Omental fat pad (tissue), 4 donors: ENCODE measurements at places on chromosomes 16 and 17. TPM values are rescaled to one million over a fixed set of nuclear protein-coding genes. Genes with fewer than 3 reads are reported as not detected.

DNA sequence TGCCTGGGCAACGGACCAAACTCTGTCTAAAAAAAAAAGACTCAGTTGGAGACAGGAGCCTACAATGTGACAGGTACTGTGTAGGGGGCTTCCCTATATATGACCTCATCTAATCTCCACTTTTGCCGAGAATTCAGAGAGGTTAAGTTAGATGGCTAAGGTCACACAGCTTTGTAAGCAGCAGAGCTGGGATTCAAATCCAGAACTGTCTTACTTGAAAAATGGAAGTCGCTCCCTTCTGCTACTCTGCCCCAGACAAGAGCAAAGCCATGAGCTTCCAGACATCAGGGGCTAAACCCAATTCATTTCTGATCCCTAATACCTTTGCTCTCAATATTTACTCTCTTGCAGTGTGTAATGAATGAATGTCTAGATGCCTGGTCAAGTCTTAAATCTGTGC lies 41.5 kb upstream of the ABCC12 start:
- DNase-seq, result no peak

DNA sequence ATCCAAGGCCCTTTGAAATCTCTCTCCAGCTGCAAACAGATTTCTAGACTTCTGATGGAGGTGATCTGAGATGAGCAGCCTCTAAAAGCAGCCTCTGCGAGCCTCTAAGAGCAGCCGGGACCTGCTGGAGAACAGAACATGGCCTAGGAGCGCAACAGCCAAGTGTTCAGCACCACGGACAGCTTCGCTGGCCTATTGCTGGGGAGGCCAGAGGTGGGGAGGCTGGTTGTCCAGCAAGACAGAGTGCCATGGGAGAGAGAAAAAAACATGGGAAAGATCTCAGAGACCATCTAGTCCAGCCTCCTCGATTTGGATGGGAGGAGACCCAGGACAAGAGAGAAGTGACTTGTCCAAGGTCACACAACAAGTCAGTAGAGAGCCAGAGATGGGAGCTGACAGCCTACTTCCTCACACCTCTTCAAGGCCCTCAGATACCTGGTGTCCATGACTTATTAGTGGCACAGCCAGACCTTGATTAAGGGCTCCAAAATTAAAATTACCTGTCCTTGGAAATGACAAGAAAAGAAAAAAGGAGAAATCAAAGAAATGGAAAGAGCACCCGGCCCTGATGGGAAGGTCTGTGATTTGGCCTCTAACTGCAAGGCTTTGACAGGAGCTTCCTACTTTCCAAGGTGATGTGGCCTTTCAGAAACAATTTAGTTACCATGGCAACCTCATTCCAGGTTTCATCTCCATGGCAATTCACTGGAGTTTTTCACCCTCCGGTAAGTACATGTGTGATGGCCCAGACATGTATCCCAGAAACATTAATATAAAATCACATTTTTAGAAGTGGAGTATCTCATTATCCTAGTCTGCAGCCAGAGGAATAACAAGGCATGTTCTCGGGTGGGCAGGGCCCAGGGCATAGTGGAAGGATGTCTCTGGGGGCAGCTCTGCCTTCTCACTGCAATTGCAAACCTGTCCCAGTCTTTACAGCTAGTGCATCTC lies 14.5 kb downstream of the RPRML start:
- no peak for DNase-seq

GRCh38 chr16:66229651-66230050 lies 136.8 kb upstream of the CDH5 start:
- DNase-seq, result no peak

KRT9 gene
- total RNA-seq, result not detected

SCO1 gene
- 28.4 TPM for total RNA-seq

UBE2O gene
- total RNA-seq, result 12.5 TPM

DNA sequence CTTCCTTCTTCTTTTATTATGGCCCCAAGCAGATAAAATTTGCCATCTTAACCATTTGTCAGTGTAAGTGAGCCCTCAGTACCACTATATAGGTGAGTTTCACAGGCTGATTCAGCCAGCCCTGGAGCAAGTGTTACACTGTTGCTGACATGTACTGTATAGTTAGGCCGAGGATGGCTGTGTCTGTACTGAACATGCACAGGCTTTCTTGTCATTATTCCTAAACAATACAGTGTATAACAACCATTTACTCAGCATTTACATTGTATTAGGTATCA lies 53.7 kb downstream of the AMFR start:
- DNase-seq, result no peak

DPEP3 gene
- not detected for total RNA-seq

DNA sequence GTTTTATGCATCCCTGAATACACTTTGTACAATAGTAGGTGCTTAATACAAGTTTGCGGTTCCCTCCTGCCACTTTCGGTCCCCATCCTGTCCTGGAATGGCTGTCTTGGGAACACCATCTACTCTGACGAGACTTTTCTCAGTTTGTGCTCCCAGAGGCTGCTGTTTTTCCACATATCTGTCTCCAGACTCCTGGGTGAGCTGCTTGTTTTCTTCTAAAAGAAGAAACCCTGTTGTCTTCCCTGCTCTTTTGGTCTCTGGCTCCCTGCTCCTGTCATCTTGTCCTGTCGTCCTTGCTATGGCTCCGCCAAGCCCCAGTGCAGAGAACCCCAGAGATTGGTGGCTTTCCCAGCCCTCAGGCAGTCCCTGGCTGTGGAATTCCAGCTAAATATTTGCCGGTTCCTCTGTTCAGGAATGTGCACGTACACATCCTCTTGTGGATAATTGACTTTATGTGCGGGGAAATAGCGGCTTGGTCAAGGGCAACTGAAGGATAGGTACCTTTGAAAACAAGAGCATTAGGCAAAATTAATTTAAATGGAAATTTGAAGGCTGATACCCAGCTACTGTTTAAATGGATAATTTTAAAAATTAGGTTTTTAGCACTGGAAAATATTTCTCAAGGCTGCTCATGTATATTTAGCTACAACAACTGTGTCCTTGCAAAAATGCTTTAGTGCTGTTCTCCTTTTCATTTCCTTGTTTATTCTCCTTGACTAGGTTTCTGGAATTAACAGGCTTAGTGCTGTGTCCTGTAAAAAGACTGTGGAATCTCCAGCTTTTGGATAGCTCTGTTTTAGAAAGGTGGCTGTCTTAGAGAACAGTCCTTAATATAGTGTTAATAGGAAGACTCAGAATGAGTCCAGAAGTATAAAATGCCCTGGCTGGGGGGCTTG lies 50.2 kb upstream of the SLC12A3 start:
- DNase-seq, result no peak

GRCh38 chr17:47273245-47273644 lies 19.6 kb downstream of the ITGB3 start:
- DNase-seq, result no peak

DNA sequence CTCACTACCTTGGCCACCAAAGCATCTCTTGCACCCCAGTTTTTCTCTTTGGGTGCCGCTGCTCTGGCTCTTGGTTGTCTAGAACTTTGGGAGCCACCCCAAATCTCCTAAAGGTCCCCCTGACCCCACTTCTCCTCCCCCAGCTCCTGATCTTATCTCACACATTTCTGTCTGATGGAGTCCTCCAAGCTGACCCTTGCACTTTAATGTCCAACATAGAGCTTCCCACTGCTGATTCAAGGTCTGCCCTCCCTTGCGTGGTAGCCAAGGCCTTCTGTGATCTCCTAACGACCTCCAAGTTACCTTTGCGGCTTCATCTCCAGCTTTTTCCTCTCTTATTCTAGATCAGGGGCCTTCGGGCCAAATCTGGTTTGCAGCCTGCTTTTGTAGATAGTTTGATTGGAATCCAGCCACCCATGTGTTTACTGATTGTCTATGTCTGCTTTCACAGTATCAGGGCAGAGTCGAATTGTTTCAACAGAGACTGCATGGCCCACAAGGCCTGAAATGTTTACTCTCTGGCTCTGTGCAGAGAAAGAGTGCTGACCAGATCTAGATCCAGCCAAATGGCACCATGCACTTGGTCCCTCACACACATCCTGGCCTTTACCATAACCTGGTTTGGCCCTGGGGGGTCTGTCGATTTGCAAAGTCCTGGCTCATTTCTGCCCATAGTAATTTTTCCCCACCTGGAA lies 168.6 kb downstream of the HAPSTR1 start:
- no peak for DNase-seq

HCRT gene
- not detected for total RNA-seq

DNA sequence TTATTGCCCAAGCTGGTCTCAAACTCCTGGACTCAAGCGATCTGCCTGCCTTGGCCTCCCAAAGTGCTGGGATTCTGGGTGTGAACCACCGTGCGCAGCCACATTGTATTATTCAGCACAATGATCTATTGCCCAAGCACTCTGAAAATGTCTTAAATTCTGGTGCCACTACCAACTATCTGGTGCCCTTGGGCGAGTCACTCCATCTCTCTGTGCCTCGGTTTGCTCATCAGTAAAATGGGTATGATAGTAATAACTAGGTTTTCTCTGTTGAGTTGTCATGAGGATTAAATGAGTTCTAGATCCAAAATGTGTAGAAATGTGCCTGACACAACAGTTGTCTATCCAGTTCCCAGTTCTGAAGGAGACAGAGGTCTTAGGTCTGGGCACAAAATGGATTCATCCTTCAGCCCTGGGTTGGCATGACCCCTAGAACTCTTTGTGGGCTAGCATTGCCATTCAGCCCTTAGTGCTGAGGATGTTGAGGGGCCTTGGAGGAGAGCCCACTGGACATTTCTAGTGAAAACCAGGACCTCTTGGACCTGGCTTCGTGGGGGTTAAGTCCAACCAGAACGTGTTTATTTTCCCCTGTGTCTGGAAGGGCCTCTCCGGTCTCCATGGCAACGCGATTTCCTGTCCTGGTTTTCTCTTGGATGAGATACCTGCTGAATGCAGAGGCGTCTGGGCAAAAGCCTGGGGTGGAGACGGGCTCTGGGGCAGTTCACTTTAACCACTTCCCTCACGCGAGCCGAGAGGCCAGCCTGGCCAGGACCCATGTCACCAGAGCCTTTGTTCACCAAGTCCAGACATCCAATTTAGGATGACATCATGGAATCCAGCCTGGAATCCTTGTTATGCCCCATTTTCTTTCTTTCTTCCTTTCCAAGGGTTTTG lies 43.7 kb upstream of the TNRC6A start:
- no peak for DNase-seq

DNA sequence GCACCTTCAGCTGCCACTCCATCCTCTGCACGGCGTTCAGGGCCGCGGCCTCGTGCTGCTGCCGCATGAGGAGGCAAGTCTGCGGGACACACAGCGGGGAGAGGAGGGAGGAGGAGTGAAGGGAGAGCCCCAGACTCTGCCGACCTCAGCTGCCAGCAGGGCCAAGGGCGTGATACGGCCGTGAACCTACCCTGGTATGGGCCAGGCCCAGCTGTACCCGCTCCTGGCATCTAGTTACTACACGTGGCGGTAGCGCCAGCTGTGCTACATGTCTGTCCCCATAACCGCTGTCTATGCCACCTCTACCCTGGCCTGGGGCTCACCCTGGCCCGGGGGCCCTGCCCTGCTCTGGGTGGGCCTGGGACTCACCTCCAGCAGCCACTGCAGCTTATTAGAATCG lies 51.1 kb downstream of the ZNF778 start:
- no peak for DNase-seq

- no peak for DNase-seq
Measured at GRCh38 chr17:72430611-72431432, 310.0 kb downstream of the SOX9 start.

DNA sequence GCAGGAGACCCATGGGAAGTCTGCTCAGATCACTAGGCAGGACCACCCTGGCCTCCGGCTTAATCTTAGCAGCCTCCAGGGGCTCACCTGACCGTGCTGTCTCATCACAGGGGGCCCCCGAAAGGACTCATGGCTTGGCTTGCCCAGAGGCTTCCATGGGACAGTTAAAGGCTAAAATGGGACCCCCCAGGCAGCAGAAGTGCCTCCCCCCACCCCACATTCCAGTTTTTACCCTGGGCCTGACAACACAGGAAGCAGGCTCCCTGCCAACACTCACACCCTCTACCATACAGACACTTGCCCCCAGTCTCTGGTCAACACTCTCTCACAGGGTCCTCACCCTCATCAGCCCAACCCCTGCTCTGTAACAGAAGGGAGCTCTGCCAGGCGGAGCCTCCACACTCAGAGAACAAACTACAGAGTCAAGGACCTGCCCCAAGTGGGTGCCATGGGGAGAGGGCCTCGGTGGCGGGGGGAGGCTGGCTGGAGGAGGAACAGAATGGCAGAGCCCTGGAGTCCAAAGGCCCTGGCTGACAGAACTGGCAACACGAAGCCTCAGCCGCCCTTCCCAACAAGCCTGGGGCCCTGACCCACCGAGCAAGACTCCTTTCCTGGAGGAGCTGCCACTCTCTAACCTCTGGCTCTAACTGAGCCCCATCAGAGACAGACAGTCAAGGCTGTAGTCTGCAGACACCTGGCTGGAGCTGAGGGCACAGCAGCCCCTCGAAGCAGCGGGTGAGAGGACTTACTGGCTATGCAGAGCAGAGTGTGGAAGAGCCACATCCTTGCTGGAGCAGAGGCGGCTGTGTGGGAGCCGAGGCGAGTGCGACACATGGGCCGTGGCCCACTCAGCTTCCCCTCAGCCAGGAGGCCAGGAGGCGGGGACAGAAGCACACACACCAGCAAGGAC lies at the start of gene ITGAE:
ITGAE (minus strand) TSS at position 827 of the 910 bp plus-strand sequence; CDS start at position 783, 44 bp downstream.
- no peak for DNase-seq

GRCh38 chr17:52140601-52141000 lies 17.9 kb downstream of the CA10 start:
- DNase-seq, result no peak

DNA sequence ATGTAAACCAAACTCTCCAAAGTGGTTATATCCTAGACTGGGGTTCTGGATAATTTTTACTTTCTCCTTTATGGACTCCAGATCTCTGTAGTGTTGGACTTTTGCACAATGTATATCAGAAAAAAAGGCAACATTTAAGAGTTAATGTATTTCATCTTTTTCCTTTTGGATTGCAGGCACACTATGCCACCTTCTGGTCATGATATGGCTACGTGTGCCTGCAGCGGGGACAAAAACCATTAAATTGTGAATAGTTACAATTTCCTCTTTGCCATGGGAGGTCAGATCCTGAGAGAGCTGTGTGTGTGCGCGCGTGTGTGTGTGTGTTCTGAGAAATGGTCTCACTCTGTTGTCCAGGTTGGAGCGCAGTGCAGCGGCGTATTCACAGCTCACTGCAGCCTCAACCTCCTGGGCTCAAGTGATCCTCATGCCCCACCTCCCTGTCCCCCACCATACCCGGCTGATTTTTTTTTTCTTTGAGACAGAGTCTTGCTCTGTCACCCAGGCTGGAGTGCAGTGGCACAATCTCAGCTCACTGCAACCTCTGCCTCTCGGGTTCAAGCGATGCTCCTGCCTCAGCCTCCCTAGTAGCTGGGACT lies 4.3 kb upstream of the SGF29 start:
- no peak for DNase-seq

GRCh38 chr16:84446084-84446483 lies 58.4 kb downstream of the MEAK7 start:
- no peak for DNase-seq

SLC6A2 gene
- total RNA-seq, result 0.47 TPM

DNA sequence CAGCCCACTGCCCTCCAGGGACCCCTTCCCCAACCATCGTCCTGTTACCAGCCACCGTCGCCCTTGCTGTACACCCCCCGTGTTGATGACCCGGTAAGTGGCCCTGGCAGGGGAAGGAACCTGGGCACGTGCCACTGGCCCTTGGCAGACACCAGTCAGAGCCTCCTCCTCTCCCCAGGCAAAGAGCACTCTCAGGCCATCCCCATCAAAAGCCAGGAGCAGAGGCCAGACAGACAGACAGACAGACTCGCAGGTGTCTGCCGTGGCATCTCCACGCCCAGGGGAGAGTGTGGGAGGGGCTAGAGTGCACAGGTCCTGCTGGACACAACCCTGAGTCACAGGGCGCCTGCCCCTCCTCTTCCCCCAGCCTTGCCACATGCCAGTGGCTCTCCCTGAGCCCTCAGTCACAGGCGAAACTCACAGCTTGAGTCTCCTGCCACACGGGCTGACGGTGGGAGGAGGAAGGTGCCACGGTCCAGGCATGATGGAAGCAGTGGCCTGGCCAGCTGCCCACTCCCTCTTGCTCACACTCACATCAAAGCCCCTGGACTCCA lies 7.8 kb downstream of the CLCN7 start:
- no peak for DNase-seq
